Endodermal cell (in vitro differentiated cells): ENCODE measurements at places on chromosomes 16 and 17. TPM values are rescaled to one million over a fixed set of nuclear protein-coding genes. Genes with fewer than 3 reads are reported as not detected.

DNA sequence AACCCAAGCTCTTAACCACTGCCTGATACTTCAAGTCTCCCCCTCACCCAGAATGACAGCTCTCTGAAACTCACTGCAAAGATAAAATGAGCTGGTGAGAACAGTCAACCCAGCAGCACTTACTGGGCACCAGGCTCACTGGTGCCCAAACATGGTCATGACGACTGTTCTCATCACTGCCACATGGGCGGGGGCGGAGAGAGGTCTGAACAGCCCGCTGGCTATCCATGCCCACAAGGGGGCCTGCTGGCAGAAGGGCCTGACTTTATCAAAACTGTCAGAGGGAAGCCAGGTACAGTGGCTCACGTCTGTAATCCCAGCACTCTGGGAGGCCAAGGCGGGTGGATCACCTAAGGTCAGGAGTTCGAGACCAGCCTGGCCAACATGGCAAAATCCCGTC, 4.0 kb downstream of the MYBBP1A start:
- DNase-seq = peak; percentile 76

DNA sequence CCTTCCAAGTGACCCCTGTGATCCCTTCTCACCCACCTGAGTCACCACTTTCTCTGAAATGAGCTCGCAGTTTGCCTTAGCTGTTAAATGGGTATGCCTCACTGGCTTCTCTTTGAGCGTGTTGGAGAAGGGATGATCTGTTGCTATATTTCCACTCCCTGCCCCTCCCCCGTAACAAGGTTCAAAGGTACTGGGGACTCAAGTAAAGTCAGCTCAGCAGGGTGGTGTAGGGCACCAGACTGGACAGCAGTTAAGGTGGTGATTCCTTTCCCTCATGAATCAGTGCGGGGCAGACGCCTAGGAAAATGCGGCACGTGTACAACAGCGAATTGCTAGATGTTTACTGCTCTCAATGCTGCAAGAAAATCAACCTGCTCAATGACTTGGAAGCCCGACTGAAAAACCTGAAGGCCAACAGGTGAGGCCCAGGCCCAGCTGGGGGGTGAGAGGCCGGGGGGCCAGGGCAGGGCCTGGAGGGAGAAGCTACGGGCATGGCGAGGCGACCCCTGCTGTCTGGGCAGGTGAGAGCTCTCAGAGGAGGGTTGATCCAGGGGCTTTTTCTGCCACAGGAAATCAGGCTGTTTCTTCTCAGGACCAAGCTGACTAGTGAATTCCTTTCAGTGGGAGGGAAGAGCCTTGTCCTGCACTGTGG, 130.3 kb downstream of the RAB11FIP4 start:
- no peak for DNase-seq

DNA sequence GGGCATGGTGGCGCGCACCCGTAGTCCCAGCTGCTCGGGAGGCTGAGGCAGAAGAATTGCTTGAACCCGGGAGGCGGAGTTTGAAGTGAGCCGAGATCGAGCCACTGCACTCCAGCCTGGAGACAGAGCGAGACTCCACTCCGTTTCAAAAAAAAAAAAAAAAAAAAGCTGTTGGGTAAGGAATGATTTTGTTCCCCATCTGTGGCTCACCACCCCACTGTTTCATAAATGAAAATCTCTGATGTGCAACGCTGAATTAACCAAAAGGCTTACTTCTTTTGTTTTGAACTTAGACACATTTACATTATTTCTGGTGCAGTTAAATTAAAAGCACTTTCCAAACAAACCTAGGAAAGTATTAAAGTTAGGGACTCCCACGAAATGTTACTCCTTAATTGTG, 1.2 kb upstream of the METTL9 start:
- no peak for DNase-seq

DNA sequence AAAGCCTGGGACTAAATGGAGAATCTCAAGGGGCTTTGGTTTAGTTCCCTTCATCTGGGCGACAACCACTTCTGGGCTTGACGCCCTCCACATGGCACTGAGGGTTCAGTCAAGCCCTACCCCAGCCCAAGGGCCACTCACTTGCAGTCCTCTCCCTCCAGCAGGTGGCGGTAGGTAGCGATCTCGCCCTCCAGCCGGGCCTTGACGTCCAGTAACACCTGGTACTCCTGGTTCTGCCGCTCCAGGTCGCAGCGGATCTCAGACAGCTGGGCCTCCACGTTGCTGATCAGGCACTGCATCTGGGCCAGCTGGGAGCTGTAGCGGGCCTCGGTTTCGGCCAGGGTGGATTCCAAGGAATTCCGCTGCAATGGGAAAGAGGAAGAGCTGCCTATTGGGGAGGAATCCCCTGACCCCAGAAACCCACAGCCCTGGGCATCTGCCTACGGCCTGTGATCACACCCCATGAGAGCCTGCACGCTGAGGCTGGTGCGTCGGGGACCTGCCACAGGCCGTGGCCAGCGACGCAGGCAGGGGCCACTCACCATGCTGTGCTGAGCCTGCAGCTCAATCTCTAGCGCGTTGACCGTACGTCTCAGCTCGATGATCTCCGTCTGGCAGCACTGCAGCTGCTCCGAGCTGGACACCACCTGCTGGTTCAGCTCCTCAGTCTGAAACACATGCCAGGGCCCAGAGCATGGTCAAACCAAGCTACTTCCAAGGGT, 2.7 kb downstream of the KRT36 start:
- peak; percentile 97 for DNase-seq

- no peak for DNase-seq
Measured at GRCh38 chr16:84598360-84598759, 19.5 kb downstream of the COTL1 start.

DNA sequence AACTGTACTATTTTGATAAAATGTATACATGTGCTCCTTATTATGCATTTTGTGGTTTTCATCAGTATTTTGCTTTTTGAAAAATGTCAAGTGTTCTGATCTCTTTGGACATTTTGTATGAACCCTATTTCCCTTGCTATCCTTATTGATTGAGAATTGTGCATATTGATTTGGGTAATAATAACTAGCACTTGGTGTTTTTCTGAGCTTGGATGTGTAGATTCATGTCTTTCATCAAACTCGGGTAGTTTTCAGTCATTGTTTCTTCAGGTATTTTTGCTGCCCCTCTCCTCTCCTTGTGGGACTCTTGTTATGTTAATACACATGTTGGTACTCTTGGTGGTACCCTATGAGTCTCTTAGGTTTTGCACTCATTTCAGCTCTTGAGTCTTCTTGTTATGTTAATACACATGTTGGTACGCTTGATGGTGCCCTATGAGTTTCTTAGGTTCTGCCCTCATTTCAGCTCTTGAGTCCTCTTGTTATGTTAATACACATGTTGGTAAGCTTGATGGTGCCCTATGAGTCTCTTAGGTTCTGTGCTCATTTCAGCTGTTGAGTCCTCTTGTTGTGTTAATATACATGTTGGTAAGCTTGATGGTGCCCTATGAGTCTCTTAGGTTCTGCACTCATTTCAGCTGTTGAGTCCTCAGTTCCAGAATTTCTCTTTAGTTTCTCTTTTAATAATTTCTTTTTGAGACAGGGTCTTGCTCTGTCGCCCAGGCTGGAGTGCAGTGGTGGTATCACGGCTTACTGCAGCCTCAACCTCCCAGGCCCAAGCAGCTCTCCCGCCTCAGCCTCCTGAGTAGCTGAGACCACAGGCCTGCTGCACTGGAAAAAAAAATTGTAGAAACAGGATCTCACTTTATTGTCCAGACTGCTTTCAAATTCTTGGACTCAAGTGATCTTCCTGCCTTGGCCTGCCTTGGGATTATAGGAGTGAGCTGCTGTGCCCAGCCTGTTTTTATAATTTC, 19.3 kb downstream of the ZNF750 start:
- no peak for DNase-seq

DNA sequence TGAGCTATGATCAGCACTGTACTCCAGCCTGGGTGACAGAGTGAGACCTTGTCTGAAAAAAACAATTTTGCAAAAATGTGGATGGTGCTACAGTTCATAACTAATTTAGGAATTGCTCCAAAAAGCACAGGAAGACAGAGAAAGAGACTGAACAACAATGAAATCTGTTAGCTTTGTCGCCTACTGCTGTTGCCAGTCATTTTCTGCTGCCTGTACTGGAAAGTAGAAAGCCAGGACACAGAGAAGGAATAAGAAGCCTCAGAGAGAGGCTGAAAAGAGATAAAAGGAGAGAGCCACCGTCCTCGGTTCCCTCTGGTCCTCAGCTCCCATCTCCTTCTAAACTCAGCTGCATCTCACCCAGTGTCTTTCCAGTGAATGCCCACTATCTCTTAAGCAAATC, 8.6 kb upstream of the TMC7 start:
- DNase-seq = no peak

The ZNF830 gene
- 18.5 and 21.6 TPM in 2 replicates for total RNA-seq

The HID1 gene
- total RNA-seq = 7.5 and 7.6 TPM in 2 replicates

The PRSS27 gene
- 3.7 to 4.8 TPM (median 4.4 TPM) in 3 replicates for total RNA-seq
